Substantia nigra (tissue), 51 donors: ENCODE measurements at places on chromosomes 12 and 14.

- no peak for DNase-seq
Measured at GRCh38 chr12:65779946-65780345, 44.3 kb upstream of the HMGA2 start.

- DNase-seq: no peak
Measured at GRCh38 chr12:76391461-76391860, 43.2 kb upstream of the BBS10 start.

DNA sequence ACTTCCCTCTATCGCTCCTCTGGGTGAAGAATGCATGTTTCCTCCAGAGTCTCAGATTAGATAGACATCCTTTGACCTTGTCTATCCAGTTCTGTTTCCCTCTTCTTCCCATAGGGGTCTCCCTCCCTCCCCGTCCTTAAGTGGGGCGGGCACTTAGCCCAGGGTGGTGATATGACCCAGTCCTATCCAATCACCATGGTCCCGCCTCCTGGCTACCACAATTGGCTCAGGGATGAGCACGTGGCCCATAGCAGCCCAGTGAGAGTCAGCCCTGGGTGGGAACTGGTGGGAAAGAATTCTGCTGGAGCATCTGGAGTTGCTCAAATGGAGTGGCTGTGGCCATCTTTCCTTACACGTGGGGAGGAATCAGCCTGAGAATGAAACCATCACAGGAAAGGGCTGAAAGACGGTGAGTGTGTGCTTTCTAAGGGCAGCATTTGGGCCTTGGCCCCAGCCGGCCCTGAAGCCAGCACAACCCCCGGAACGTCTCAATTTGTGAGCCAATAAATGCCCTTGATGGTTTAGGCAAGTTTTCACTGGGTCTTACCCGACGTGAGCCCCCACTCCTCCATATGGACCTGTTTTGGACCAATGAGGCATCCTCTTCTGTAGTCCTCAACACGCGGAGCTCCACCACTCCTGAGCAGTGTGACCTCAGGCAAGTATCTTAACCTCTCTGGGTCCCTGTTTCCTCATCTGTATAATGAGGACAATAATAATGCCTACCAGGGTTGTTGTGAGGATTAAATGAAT, 14.4 kb upstream of the MLXIP start:
- peak; percentile 56 for DNase-seq

DNA sequence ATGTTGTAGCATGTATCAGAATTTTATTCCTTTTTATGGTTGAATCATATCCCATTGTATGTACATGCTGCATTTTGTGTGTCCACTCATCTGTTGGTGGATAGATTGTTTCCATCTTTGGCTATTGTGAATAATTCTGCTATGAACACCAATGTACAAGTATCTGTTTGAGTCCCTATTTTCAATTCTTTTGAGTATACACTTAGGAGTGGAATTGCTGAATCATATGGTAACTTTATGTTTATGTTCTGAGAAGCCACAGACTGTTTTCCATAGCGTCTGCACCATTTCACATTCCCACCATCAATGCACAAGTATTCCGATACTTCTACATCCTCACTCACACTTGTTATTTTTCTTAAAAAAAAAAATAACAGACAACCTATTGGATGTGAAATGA, 91.5 kb downstream of the ARF6 start:
- DNase-seq: no peak

- no peak for DNase-seq
Measured at GRCh38 chr14:24816011-24816928, 182.3 kb upstream of the GZMB start.

DNA sequence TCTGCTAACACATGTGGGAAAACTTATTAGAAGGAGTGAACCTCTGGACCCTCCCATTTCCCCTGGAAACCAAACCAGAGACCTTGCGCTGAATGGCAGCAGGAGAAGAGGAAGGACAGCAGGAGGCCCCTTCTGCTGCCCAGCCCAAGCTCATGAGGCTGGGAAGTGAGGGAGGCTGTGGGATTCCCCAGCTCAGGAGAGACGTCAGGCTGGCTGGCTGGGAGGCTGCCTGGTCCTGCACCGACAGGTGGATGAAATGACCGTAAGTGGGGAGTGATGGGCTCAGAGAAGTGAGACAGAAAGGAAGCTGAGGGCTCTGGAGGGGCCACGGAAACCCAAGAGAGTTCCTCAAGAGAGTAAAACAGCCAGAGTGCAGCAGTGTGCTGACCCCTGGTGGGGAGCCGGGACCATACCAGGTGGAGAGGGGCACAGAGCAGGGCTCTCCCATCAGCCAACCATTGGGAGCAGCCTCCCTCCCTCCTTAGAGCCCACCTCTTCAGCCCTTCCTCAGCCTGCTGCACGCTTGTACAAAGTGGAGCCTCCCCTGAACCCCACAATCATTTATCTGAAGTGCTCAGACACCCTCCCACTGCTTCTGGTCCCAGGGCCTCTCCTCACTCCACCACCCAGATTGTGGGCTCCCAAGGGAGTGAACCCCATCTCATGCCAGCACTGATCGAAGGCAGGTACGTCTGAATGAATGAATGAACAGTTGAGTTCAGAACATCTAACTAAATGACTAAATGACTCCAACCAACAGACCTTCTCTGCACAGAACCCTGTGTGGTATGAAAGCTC, 14.0 kb downstream of the TAMALIN start:
- no peak for DNase-seq

DNA sequence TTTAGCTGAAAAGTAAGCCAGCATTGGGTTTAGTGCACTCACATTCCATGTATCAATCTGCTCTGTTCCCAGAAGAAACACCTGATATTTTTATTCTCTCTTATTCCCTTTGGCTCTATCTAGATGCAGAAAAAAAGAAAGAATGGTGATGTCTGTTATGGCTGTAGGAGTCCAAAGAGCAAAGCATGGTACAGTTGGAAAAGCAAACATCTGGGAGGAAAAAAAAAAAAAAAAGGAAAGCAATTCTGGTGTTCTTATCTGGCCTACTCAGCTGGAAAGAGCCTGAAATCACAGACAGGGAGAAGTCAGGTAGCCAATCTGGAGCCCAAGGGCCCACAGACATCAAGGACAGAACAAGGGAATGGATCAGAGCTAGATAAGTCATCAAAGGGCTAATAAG, 293.9 kb downstream of the DUSP6 start:
- DNase-seq: no peak

DNA sequence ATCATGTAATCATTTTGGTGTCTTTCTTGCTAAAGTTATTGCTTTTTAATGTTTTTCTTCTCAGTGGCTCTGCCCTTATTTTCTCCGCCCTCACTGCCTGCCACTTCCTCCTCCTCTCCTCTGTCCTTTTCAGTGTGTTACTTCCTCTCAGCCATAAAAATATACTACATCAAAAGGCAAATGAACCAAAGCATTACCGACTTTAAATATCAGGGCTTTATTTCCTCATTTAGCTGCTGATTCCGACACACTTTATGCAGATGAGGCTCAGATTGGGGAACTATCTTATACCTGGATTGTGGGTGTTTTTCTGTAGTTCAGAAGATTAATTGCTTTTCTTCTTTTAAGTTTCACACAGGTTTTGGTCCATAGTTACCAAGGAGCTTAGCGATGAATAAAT, 118.1 kb downstream of the CMAS start:
- no peak for DNase-seq

- no peak for DNase-seq
Measured at GRCh38 chr12:75553836-75554555, 42.6 kb upstream of the KRR1 start.

DNA sequence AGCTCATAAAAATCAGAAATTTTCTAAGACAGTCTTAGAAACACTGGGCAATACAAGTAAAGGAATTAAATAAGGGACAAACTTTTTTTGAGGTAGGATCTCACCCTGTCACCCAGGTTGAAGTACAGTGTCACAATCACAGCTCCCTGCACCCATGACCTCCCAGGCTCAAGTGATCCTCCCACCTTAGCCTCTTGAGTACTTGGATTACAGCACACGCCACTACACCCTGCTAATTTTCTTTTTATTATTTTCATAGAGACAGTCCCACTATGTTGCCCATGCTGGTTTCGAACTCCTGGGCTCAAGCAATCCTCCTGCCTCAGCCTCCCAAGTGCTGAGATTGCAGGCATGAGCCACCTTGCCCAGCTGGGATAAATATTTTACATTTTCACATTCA, 90.3 kb downstream of the USP15 start:
- DNase-seq: no peak

- no peak for DNase-seq
Measured at GRCh38 chr14:43528321-43528720, 978.8 kb downstream of the FSCB start.

DNA sequence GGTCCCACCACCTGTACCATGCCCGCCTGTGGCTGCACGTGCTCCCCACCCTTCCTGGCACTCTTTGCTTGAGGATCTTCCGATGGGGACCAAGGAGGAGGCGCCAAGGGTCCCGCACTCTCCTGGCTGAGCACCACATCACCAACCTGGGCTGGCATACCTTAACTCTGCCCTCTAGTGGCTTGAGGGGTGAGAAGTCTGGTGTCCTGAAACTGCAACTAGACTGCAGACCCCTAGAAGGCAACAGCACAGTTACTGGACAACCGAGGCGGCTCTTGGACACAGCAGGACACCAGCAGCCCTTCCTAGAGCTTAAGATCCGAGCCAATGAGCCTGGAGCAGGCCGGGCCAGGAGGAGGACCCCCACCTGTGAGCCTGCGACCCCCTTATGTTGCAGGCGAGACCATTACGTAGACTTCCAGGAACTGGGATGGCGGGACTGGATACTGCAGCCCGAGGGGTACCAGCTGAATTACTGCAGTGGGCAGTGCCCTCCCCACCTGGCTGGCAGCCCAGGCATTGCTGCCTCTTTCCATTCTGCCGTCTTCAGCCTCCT, 1.1 kb downstream of the INHBE start:
- DNase-seq: no peak

GRCh38 chr12:46470975-46471374, 98.4 kb upstream of the SLC38A2 start:
- no peak for DNase-seq

- no peak for DNase-seq
Measured at GRCh38 chr14:65438266-65438933, 25.9 kb downstream of the FUT8 start.

GRCh38 chr14:97077253-97077653, 280.1 kb downstream of the VRK1 start:
- peak; percentile 31 for DNase-seq

DNA sequence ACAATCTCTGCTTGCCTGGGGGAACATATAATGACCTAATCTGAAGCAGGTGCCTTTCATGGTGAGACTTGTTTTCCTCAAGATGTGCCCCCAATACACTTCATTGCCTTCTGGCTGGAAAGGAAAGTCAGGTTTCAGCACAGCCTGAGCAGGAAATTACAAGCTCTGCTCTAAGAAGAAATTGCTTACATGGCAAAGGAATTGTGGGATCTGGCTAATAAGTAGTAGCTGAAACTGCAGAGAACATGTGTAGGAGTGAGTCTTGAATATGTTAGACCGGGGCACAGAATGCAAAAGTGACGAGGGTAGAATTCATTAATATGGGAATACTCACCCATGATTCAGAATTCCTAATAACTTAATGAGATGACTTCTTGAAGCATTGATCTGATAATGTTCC, 6.3 kb upstream of the CFAP54 start:
- DNase-seq: no peak

DNA sequence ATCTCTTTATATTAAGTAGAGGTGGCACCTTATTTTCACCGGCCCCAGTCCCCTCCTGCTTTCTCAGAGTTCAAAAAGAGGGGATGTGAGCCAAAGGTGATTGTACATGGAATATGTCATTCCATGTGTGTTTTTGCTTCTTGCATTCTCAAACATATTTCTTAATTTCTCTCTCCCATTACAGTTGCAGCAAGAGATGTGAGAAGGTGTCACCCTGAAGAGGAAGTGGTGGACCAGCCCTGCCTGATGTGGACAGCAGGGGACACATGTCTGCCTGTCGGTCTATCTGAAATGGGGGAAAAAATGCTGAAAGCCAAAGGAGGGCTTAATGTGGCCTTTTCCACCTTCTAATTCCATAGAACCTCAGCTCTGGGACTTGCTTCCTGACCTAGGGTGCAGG, 1.9 kb upstream of the FOXN3 start:
- DNase-seq: no peak

DNA sequence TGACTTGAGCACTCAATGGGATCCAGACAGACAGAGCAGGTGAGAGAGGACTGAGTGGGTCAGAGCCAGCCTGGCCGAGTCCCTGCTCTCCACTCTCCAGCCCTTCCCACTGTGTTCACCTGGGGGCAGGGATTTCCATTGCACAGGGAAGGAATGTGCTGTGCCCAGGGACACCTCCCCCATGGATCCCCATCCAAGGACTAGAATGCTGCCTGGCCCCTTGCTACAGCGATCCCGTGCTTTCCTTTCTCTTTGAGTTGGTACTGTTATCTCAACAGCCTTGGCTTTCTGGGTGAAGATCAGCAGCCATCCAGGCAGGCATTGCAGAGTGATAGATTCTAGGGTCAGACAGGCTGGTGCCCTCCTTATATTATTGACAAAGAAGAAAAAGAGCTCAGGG, 60.3 kb upstream of the DLK1 start:
- DNase-seq: no peak

DNA sequence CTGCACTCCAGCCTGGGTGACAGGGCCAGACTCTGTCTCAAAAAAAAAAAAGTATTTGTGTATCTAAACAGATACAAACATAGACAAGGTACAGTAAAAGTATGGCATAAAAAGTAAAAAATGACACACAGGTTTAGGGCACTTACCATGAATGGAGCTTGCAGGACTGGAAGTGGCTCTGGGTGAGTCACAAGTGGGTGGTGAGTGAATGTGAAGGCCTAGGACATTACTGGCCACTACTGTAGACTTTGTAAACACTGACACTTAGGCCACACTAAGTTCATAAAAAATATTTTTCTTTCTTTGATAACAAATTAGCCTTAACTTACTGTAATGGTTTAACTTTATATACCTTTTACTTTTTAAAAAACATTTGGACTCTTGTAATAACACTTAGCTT, 38.0 kb upstream of the EIF5 start:
- DNase-seq: no peak

GRCh38 chr12:84793558-84794367, 118.8 kb downstream of the SLC6A15 start:
- DNase-seq: no peak

DNA sequence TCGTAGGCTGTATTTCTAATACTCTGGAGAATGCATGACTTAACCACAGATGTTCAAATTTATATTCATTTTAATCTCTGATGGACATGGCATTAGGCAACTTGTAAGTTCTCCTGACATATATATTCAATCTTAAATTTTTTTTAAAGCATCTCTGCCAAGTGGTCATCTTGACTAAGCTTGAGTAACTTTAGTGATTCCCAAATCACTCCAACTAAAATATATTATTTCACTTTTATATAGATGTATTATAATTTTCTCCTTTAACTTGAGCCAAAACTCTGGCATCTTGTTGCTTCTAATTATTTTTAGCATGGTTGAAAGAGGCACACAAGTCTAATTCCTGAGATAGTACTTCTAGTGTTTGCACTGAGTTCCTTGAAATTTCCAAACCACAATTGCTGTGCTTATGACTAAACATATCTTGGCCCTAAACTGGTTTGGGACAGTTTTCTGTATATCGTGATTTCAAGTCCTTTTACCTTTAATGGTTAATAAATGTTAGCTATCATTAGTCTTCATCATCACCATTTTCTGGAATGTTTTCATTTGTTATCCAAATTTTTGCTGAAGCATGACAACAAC, 8.4 kb downstream of the LRFN5 start:
- DNase-seq: no peak

- DNase-seq: no peak
Measured at GRCh38 chr12:10121278-10121677, 8.7 kb downstream of the CLEC7A start.

GRCh38 chr12:225012-225411, 11.1 kb upstream of the SLC6A12 start:
- no peak for DNase-seq
